ENCODE measurements at places on chromosomes 12 and 14.
A peak's percentile ranks its signal among the peaks of the same experiment; 100 is the strongest.

DNA sequence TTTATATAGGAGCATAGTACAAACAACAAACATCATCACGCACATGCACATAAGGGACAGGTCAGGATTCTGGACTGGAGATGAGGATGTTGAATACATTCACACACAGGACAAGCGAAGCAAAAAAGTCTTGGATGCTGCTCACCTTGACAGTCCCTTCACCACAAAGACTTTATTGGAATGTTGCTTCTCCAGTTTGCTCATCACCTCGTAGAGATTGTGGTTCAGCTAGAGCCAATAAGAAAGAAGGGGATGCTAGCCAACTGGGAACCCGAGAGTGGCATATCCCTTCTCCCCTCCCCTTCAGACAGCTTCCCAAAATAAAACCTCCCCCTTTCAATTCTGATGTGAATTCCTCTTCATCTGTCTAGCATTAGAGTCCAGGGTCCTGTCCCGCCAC is 25.4 kb upstream of the SMAGP start:
- no peak for DNase-seq

- peak; percentile 89 for DNase-seq
Measured at GRCh38 chr12:122867691-122868461, 28.0 kb downstream of the VPS37B start.

DNA sequence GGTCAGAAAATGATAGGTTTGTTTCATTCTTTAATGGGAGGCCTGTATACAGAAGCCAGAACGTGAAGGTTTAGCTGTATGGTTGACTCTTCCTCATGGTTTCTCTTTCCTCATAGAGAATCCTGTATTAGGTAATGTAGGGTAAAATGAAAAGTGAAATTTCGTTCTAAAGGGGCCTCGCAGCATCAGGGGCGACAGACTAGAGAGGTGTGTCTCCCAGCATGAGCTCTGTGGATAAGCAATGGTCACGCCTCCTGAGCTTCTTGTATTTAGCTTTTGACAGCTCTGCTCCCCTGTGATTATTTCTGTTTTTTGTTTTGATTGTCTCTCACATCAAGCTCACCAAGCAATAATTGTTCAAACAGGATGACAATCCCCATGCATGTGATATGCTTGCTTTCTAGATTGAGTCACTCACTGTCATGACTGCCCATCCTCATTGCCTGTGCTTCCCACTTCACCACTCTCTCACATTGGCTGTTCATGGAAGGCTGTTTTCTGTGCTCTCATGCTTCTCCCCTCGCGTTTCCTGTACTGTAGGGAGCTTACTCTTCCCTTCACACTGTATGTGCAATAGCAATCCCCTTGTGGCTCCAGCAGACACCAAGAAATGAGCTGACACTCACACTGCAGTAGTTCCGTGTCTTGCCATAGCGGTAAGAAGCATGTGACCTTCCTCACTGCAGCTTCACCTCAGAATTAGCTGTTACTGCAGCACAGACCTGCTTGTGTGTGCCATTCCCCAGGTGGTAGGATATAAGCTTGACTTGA is 44.0 kb downstream of the RAD52 start:
- no peak for DNase-seq

DNA sequence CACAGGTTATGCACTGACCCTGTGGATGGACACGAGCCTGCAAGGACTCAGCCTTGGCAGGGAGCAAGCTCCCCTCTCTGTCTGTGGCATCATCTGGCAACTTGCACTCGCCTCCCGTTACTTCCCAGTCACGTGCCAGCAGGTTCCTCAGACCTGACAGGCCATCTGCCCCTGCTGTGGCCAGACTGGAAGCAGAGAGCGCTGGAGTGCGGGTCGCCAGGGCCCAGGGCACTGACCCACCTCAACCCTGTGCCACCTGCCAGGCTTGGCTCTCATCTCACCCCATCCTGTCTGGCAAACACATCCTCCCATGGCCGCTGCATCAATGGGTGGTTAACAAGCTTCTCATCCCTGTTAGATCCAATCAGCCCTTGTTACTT is 28.4 kb downstream of the SLC6A12 start:
- no peak for DNase-seq

DNA sequence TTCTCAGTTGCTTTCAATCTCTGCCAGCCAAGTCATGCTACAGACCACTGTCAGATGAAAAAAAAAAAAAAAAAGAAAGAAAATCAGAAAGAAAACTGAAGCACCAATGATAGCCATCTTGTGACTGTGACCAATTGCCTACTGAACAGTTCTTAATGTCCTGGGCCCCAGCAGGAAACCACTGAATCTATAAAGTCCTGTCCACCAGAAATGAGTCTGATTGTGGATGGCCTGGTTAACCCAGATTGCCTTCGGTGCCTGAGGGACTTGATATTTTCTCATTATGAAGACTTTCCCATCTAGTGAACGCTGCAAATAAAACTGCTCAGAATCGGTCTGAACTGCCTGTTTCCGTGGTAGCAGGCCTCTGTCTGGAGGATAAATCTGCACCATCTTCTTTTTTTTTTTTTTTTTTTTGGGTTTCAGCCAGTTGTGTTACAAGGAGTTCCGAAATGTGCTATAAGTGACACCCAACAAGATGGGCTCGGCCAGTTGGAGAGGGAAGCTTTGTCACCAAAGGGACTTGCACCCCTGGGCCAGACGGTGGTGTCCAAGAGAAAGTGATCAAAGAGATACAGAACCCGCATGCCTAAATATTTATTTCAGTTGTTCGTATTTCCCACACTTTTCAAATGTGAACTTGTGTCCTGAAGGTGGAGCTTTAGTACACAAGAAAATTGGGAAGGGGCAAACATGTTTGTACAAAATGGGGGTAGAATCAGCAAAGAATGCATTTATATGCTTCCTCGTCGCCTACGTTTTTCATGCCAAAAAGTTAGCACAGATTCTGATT is 3.0 kb upstream of the PLXNC1 start:
- DNase-seq, result peak; percentile 28

DNA sequence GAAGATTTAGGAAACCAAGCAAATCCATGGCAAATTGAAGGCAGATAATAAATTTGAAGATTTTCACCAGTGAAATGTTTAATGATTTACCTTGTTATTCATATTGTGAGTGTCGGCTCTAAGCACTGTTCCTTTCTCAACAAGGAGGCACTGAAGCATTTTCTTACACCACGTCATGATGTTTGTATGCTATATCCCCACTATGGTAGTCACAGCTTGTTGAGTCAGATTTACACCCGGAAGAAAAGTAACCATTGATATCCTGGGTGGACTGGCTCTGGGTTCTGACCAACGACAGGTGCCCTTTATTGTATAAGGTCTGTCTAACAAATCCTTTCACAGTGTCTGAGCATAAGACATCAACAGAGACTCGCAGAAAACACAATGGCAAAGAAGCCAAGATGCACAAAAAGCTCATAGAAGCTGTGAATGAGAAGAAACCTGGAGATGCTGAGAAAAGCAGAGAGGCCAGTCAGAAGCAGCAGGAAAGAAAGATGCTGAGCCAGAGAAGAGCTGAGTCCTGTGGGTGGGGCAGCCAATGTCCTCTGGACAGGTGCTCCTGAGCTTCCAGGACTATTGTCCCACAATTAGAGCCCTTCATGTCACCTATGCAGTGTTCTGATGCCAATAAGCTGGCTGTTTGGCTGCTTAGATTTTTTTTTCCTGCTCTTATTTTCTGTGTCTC is 49.7 kb upstream of the ARHGAP5 start:
- no peak for DNase-seq

DNA sequence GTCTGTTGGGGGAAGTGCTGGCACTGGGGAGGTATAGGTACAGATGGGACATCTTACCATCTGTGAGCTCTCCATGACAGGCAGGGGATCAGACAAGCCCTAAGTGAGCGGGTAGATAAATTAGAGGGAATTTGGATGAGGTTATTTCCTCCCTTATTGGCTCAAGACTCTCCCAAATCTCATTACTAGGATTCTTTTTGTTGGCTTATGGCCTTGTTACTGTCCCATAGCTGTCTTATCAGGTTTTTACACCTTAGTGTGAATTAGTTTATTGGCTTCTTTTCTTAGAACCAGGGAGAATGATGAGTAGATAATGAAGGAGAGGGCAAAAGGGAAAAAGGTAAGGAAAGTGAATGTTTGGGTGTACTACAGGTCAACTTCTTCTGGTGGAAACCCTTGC is 191.1 kb upstream of the PRICKLE1 start:
- no peak for DNase-seq

- DNase-seq, result no peak
Measured at GRCh38 chr14:72633551-72633950, 260.4 kb downstream of the DPF3 start.

GRCh38 chr12:126708492-126708896 is 1558.5 kb upstream of the TMEM132C start:
- no peak for DNase-seq

DNA sequence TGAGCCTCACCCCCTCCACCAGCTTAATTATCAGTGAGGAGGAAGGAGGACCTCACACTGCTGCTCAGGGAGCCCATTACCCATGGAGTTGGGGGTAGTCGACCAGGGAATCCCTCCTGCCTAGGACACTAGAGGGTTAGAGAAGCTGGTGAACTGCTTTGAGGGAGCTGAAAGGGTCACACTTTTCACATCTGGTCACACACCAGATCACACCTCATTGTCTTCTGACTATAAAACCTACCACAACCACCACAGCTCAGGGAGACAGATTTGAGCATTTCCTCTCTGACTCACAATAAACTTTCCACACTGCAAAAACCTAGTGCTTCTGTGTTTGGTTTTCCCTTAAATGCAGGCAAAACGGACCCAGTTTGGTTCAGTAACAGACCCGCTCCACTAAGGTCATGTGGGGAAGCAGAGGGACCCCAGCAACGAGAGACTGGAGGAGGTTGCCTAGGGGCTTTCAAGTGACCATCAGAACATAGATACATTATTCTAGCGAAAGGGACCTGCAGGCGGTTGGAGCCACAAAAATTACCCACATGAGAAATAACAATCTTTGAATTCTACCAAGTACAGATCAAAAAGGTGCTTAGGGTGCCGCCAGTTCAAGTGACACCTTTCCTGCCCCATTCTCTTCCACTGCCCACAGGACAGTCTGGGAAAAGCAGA is 151.4 kb upstream of the AVPR1A start:
- DNase-seq, result peak; percentile 35

DNA sequence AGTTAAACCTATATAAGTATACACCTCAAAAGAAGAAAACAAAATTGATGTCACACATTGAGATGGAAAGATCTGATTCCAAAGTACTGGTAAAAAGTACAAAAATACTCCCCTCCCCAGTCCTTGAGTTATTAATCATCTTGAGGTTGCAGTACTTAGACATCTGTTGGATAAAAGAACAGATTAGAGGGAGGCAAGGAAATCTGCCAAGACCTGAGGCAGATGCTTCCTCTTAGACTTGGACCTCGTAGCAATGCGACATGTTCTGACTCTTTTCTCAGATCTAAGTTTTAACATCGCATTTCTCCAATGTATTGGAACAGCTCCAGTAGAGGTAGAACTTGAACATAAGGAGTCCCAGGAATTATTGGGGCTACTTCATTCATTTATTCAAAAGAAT is 187.9 kb upstream of the GRIN2B start:
- DNase-seq, result peak; percentile 7
